ENCODE measurements at places on chromosomes 11 and 22. TPM values are rescaled to one million over a fixed set of nuclear protein-coding genes. Genes with fewer than 3 reads are reported as not detected.

DDTL gene
- total RNA-seq, result 2.0 TPM

SMTNL1 gene
- total RNA-seq, result not detected

SYCE3 gene
- total RNA-seq, result not detected

KRTAP5-1 gene
- not detected for total RNA-seq

MAPK8IP2 gene
- 0.50 TPM for total RNA-seq

MPEG1 gene
- total RNA-seq, result not detected

RFPL1 gene
- total RNA-seq, result not detected

PDHX gene
- total RNA-seq, result 46.1 TPM

LDHAL6A gene
- not detected for total RNA-seq

OR4P4 gene
- not detected for total RNA-seq

NXPE2 gene
- under 0.01 TPM for total RNA-seq

HBG2 gene
- total RNA-seq, result not detected

SLC35E4 gene
- 10.0 TPM for total RNA-seq

FTH1 gene
- total RNA-seq, result 3,530 TPM

SAA2 gene
- not detected for total RNA-seq

PRG3 gene
- total RNA-seq, result not detected

PRRG4 gene
- 0.15 TPM for total RNA-seq

TCIRG1 gene
- total RNA-seq, result 99.9 TPM

DDI1 gene
- not detected for total RNA-seq

HTR3B gene
- not detected for total RNA-seq

WNT7B gene
- total RNA-seq, result not detected

PATL1 gene
- 8.4 TPM for total RNA-seq

FAM180B gene
- not detected for total RNA-seq

AHNAK gene
- 944 TPM for total RNA-seq

NOX4 gene
- 1.0 TPM for total RNA-seq

C11orf97 gene
- not detected for total RNA-seq

BTG4 gene
- not detected for total RNA-seq

HEPN1 gene
- not detected for total RNA-seq

DNAJB7 gene
- not detected for total RNA-seq

MAP6 gene
- total RNA-seq, result 1.2 TPM

DMC1 gene
- total RNA-seq, result 15.3 TPM

OR4A16 gene
- total RNA-seq, result not detected

OR52L1 gene
- not detected for total RNA-seq

AQP11 gene
- 18.7 TPM for total RNA-seq

Measured in smooth muscle cell of trachea (primary cell).